ENCODE measurements at places on chromosomes 4 and X.

DNA sequence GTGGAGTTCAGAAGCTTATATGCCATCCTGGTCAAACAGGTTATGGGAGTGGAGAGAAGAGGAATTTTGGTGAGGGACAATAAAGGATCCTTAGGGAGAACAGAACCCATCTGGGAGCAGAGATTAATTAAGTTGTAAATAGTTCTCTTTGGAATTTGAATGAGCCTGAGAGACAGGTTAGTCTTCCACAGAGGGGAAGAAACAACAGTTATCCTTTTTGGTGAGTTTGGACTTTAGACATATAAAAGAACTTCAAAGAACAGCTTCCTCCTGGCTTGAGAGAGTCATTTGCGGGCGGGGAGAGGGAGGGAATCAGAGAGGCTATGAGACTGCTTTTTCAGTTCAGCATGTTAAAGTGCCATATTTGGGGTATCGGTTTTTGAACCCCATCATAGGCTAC, 793.3 kb upstream of the MAGEB2 start:
- DNase-seq, result no peak

- DNase-seq, result peak; percentile 60
Observed at GRCh38 chrX:70433848-70434351, 10.7 kb upstream of the DLG3 start.

DNA sequence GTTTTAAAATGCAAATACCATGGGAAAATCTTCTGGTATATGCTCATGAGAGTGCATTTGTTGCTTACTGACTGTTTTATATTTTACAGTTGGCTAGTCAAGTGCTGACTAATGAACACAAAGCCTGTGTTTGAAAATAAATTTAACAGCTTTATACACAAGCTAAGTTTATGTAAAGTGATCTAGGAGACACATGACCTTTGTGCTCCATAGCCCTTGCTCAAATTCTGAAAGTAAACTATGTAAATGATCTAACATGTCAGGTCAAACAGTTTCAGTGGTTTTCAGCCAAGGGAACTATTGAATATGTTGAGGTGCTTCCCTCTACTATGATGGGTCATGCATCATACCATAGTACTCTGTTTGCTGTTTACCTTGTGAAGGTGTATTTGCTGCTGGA, 36.7 kb downstream of the DIAPH2 start:
- DNase-seq, result no peak

DNA sequence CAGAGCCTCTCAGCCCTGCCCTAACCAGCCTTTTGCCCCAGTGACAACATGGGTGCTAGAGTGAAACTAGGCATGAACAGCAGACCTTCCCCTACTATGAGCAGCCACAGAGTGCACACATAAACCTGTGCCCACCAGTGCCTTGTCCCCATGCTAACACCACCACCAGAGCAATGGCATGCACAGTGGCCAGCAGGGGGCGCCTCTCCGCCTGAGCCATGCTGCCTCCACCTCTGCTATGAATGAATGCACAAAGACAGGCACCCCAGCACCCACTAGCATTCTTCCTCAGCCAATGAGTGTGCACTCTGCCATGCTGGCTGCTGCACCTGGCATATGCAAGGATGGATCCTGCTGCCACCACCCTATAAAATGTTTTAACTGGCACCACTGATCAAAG, 286.9 kb upstream of the FGF16 start:
- DNase-seq, result no peak

DNA sequence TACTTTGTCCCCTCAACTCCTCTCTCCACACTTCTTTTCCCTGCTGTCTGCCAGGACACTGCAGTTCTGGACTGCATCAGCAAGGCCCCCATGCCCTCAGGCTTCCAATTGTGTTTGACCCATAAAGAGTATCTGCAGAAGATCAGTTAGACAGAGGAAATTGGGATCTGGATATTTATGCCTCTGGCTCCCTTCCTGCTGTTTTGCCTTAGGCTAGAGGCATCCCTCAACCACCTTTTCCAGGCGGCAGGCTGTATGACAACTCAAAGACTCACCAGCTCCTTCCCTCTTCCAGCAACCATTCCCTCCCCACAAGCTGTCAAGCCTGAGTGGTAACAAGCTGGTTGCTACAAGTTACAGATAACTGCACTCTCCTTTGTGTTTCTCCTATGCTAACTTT, 66.4 kb upstream of the NDP start:
- no peak for DNase-seq

DNA sequence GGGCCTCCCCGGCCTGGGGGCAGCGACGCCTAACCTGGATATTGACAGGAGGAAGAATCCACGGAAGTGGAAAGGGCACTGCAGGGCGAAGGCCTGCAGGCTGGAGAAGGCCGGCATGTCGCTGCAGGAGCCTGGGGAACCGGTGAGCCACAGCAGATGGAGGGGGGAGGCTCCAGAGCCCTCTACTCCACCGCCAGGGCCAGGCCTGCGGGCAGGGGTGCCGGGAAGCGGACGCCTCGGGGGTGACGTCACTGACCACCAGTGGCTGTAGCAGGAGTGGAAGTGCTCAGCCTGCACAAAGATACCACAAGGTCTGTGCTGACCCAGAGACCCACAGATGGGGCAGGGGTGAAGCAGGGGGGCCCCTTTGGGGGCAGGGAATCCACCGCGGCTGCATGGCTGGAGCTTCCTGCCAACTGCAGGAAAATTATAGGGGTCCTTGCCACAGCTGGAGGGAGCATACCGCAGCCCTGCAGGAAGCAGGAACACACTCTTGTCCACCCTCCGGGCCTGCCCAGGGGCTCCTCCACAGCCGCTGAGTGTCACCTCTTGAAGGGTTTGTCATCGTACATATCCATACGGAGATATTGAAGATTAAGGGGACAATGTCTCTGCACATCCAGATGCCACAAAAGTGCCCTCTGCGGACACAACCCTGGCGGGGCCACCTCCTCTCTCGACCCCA, 7.6 kb upstream of the HTRA3 start:
- DNase-seq, result no peak

- DNase-seq, result no peak
Observed at GRCh38 chrX:8629871-8630270, 102.1 kb downstream of the ANOS1 start.

DNA sequence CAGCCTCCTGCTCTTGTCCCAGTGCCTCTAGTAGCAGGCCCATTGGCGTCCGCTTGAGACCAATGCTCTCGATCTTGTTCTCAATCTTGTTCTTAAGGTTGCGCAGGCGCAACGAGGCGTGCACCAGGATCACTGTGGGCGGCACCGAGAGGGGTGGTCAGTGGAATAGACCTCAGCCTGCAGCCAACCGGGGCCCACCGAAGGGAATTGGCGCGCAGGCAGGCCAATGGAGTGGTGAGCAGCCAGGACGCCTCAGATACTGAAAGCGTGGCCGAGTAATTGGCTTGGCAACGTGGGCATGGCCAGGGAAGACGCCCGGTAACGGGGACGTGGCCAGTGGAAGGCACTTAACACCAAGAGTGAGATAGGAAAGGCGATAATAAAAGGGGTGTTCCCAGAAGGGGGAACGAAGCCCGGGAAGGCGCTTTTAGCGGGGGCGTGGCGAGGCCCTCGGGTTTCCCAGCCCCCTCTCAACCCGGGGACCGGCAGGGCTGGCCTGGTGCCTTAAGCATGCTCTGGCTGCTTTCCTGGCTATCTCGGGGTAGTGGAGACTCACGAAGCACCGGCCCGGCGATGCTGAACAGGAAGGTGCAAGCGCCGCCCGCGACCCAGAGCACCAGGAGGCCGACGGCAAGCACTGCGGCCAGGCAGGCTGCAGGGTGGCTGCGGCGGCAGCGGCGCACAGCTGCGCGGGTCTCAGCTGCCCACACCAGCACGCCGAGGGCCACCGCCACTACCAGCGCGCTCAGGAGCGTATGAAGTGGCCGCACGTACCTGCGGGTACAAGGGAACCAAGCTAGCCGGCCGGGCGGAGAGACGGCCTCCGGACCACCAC, 1.7 kb downstream of the PRAF2 start:
- DNase-seq, result no peak

DNA sequence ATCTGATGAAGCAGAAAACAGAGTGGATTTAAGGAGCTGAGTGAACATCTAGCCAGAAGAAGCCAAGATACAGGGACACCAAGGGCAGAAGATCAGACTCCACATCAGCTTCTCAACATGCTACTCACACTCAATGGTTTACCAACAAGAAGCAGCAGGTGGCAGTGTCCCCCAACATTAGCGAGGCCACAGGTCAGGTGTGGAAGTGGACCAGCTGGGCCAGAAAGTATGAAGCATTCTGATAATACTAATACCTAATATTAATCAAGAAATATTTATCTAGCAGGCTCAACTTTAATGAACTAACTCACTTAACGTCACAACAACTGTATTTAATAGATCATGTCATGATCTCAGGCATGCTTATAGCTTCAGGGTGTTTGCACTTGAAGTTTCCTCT, 73.4 kb upstream of the TTC29 start:
- peak; percentile 30 for DNase-seq

DNA sequence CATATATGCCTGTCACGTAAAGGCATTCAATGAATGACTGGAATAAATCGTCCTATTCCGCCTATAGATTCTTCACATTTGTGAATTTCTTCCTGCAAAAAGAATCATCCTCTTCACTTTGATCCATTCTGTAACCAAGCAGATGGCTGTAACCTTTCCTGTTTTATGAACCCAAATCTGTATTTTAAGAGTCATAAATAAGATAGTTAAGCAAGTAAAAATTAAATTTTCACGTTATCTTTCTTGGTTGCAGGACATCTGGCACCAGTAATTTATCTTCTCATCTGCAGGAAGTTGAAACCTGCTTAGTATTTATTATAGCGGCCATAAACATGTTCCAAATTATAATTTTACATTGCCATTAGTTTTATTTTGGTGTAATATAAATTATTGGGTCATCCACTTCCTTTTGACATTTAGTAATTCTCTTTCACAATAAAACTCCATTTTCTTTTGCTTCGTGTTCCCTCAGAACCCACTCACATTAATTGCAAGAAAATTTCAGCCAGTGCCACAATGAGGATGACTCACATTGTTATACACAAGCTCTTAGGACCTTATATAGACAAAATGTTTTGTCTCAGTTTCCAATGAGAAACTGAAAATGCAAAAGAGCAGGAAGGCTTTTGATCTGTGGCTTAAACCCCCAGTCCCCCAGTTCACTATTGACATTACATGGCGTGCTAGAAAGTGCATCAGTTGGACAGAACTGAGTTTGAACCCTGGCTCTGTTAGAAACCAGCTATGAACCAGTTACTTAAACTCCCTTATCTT, 51.1 kb downstream of the TMEM156 start:
- no peak for DNase-seq

- no peak for DNase-seq
Observed at GRCh38 chr4:130419211-130419975, 1323.4 kb downstream of the C4orf33 start.

- no peak for DNase-seq
Observed at GRCh38 chrX:15812192-15812938, 22.1 kb downstream of the ZRSR2 start.

GRCh38 chr4:183483997-183484396, 20.9 kb upstream of the ING2 start:
- DNase-seq, result no peak

DNA sequence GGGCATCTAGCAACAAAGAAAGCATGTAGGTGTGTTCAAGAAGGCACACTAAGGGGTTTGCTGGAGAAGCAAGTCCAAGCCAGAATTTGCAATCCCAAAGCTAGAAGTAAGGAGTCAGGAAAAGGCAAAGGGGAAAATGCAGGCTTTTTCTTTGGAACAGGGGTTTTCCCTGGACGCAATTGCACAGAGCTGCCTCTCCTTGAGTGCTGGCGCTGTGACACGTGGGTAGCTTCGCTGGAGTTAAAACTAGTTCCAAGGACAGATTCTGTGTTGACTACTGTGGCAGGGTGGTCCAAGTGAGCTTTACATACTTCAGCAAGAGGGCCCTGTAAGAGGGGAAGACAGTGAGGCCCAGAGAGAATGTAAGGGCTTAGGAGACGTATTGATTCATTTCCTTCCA, 277.1 kb downstream of the ADGRA3 start:
- DNase-seq, result no peak

GRCh38 chrX:107374132-107374531, 75.3 kb upstream of the FRMPD3 start:
- no peak for DNase-seq

GRCh38 chr4:149140841-149141240, 674.8 kb downstream of the IQCM start:
- no peak for DNase-seq

DNA sequence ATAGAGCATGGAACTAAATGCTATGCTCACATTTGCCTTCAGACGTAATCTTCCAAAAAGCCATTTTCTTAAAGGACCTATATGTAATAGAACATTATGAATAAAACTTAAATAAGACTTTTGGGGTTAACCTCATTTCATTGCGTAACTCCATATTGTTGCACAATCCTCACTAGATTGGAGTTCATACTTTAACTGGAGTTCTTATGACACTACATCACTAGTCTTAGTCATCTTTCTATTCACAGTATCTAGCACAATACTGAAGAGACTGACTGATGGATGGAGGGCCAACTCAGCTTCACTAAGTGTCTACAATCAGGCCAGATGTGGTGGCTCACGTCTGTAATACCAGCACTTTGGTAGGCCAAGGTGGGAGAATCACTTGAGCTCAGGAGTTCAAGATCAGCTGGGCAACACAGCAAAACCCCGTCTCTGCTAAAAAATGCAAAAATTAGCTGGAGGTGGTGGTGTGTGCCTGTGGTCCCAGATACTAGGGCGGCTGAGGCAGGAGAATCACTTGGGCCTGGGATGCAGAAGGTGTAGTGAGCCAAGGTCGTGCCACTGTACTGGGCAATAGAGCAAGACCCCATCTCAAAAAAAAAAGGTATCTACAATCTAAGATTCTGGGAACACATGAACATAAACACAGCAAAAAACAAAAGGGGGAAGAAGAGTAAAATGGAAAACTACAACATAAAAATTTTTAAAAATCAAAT, 80.8 kb upstream of the MAB21L2 start:
- DNase-seq, result no peak

DNA sequence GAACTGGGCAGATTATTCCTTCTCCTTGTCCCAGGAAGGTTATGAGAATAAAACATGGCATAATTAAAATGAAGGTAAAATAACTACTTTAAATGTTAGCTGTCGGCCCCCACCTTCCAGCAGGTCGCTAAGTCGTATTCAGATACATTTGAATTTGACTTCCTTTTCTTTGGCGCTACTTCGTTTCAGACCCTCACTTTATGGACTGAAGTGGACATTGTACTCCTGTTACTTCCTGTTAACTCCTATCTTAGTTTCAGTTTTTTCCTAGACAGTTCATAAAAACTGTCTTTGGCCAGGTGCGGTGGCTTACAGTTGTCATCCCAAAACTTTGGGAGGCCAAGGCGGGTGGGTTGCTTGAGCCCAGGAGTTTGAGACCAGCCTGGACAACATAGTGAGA, 5.7 kb downstream of the SYAP1 start:
- no peak for DNase-seq

- DNase-seq, result no peak
Observed at GRCh38 chrX:31099536-31100090, 27.8 kb upstream of the FTHL17 start.

DNA sequence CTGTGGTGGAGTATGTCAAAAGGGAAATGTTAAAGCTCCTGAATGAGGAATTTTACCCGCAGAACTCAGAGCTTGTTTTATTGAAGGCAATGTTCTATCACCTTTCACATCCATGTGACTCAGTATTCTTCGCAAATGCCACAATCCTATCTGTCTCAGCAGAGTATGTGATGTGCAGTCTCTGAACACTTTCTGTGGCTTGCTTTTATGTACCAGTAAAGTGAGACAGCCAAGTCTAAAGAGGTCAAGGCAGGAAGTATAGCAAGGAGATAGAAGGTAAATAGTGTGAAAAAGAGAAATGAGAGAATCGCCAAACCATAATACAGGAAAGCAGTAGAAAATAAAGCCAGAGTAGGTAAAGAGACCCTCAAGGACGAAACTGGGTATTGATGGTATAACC, 515.8 kb downstream of the RAB28 start:
- DNase-seq, result no peak

Measured in progenitor cell of endocrine pancreas (in vitro differentiated cells).